Upper lobe of left lung (tissue), 6 donors: ENCODE measurements at places on chromosomes 4 and X. TPM values are rescaled to one million over a fixed set of nuclear protein-coding genes. Genes with fewer than 3 reads are reported as not detected.

Gene MAGEC3
- not detected for total RNA-seq

Gene MAGEA9B
- total RNA-seq, result not detected

Gene PDZD4
- total RNA-seq, result 8.0 TPM

Gene CT45A10
- total RNA-seq, result not detected

Gene LRP2BP
- 1.7 TPM for total RNA-seq

Gene GRID2
- not detected for total RNA-seq

Gene SYP
- 4.8 TPM for total RNA-seq
